Left forelimb (tissue), 1 donor: ENCODE measurements at places on chromosomes 3 and 15.

GRCh38 chr3:139472380-139473010 lies 3.8 kb downstream of the RBP2 start:
- no peak for DNase-seq

DNA sequence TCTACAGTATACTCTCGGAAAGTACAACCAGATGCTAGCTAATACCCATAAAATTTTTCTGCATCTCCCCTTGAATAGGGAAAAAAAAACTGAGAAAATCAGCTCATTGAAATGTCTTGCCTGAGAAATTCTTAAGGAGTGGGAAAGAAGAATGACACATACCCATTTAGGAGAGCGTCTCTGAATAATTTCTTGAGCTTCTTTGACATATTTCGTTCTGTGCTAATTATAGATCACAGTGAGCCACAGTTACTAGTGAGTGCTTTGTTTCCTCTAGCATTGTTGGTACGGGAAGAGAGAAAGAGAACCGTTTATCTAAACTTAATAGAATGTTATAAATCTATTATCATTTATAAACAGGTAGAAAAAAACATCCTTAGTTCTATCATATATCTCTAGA lies 588.4 kb downstream of the UNC13C start:
- DNase-seq, result no peak

GRCh38 chr3:100496711-100497261 lies 4.4 kb downstream of the TMEM45A start:
- no peak for DNase-seq

GRCh38 chr15:56205061-56205876 lies 38.4 kb downstream of the RFX7 start:
- DNase-seq, result no peak

DNA sequence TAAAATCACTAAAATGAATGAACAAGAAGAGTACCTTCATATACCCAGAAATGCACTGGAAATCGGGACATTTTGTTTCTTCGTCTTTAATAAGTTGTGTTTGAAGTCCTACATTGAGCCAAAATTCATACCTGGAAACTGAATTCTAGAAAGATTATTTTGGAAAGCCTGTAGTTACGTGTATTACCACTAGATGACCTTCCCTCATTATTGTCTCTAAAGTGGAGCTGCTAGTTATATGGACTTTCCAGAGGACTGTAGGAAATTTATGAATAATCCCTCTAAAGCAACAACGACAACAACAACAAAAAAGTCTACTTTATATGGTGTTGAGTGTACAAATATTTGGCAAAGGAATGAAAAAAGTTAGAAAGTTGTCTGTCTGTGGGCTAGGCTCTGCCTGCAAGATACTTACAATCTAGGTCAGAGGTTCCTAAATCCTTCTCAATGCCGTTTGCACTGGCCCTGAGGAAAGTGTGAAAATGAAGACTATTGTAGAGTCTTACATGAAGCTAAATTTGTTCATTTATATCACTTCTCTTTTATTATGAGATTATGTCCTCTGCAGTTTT lies 234.8 kb upstream of the NR2E3 start:
- no peak for DNase-seq

- peak; percentile 55 for DNase-seq
These were observed 21.9 kb upstream of the THSD4 start for GRCh38 chr15:71093054-71094024.

- DNase-seq, result no peak
These were observed 22.5 kb downstream of the TBC1D2B start for GRCh38 chr15:78054966-78055365.

GRCh38 chr3:181327349-181327748 lies 337.8 kb upstream of the DNAJC19 start:
- DNase-seq, result no peak

DNA sequence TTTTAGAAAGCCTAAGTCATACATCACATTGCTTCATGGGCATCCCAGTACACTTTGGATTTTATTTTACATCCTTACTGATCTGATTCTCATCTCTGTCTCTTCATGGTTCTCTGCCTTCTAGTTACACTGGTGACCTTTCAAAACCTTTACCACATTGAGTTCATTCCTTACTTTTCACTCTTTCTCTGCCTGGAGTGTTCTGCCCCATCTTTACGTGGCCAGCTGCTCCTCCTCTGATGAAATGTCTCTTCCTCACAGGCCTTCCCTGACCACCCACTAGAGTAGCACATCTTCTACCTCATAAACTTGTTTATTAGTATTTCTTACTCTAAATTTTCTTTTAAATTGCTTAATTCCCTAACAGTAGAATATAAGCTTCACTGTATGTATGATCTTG lies 17.7 kb downstream of the CTNNB1 start:
- no peak for DNase-seq

DNA sequence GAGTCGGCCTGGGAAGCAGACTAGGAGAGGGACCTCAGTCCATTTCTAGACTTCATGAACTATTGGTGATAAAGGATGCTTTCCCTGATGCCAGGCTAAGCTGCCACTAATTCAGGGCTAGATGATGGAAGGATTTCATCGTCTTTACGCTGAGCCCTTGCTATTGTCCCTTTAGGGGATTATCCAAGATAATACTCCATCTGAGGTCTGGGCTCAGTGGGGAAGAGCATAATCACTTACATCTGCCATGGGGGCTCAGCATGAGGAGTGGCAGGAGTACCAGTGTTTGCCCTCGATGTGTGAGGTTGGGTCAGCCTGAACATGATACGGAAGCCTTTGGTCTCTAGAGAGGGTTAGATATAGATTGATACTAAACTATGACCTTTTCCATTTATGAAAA lies 47.3 kb downstream of the PTPRG start:
- DNase-seq, result no peak

GRCh38 chr3:107994181-107994580 lies 96.7 kb downstream of the CD47 start:
- DNase-seq, result no peak

GRCh38 chr15:27714675-27715074 lies 384.4 kb downstream of the OCA2 start:
- DNase-seq, result no peak

GRCh38 chr15:79689030-79689429 lies 207.8 kb downstream of the MTHFS start:
- no peak for DNase-seq

GRCh38 chr3:128491691-128491940 lies 1.4 kb downstream of the GATA2 start:
- peak; percentile 77 for DNase-seq

DNA sequence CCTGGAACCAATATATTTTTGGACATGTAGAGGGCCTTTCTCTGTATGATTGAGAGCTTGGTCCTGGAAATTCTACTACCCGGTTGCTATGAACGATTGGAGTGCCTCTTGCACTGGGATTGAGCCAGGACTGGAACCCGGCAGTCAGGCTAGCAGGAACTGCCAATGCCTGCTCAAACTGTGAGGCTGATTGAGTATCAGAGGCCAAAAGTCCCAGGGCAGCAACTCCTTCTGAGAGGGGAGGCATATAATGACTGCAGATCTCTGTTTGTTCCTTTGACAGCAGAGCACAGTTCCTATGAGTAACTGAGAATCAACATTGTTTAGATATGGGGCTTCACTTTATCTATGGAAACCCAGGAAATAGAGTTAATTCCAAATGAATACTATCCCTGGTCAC lies 12.9 kb downstream of the IQCH start:
- DNase-seq, result no peak

- no peak for DNase-seq
These were observed 21.8 kb downstream of the RARB start for GRCh38 chr3:25449857-25450256.

GRCh38 chr3:48694610-48695392 lies 9.1 kb upstream of the NCKIPSD start:
- no peak for DNase-seq

GRCh38 chr3:188242436-188243123 lies 88.6 kb downstream of the LPP start:
- DNase-seq, result no peak

GRCh38 chr15:29141308-29142128 lies 128.1 kb downstream of the NSMCE3 start:
- peak; percentile 67 for DNase-seq

GRCh38 chr3:28718074-28718849 lies 369.6 kb upstream of the AZI2 start:
- no peak for DNase-seq

DNA sequence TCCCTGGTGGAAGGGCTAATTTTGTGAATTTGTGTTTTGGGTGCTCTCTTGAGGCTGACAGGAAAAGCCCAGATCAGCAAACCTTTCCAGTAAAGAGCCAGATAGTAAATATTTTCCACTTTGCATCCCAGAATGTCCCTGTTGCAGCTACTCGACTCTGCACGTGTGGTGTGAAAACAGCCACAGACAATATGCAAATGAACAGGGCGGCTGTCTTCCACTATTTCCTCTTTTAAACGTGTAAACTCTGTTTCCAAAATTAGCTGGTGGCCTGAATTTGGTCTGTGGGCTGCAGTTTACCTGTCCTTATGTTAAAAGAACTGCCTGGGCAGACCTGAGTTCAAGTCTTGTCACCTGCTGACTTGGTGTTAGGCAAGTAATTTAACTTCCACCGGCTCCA lies 202.7 kb downstream of the EDEM1 start:
- DNase-seq, result no peak

GRCh38 chr3:41701191-41701698 lies 260.7 kb downstream of the ULK4 start:
- DNase-seq, result no peak

DNA sequence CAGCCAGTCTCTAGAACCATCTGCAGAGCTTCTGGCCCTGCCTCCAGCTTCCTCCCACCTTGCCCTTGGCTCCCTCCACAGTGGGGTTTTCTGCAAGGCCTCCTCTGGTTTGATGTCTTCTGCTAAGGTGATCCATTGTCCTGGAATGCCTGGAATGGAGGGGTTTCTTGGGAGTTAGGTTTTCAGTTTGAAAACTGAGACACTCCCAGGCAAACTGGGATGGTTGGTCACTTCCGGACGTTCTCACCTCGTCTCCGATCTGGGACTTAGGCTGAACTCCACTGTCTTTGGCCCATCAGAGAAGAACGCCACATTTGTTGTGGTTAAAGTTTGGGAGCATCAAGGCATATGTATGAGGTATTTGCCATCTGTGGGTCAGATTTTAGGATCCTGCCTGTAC lies 77.4 kb upstream of the KLHL25 start:
- no peak for DNase-seq

GRCh38 chr15:70344666-70345065 lies 246.9 kb upstream of the TLE3 start:
- DNase-seq, result peak; percentile 31

DNA sequence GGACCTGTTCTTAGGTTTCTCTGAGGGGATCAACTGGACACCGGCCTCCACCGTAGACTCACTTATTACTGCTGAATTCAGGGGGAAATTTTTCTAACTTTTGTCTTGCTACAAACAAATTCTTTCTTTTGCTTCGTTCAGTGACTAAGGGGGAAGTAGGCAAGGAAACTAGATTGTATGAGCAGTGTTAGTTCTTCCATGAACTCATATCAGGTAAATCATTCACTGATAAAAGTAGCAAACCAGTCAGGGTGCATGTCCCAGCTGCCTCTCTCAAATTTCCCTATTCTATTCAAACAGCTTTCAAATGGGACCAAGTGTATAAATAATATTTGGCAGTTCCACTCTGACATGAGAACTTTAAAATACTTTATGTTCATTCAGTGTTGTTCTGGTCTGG lies 7.3 kb upstream of the CCDC13 start:
- no peak for DNase-seq

DNA sequence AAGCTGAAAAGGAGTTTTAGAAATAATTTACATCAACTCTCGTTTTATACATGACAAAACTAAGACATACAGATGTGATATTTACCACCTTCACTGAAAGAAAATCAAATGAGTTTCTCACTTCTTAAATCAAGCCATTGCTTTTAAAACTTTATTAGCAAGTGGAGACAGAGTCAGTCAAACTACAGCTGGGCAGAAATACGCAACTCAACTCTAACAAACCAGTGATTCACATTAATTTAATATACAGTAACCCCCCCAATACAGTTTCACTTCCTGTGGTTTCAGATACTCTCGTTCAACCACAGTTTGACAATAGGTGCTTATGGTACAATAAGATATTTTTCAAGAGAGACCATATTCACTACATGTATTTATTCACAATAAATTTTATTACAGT lies 477.1 kb downstream of the MAGI1 start:
- no peak for DNase-seq

- DNase-seq, result no peak
These were observed 1060.2 kb downstream of the NSUN3 start for GRCh38 chr3:95123104-95123503.

DNA sequence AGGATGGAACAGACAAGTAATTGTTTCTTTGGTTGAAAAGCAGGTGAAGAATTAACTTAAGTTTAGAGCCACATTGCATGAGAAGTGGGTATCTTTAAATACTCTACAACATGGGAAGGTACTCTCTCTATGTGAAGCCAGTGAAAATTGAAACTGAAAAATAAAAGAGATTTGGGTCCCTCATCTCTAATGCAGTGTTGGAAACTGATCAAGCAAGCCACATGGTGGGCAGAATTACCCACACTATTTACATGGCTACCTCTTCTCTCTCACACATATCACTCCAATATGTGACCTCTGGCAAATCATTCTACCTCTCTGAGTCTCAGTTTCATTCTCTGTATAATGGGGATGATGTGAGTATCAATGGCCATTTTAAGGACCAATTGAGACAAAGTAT lies 339.0 kb downstream of the IL5RA start:
- DNase-seq, result no peak

DNA sequence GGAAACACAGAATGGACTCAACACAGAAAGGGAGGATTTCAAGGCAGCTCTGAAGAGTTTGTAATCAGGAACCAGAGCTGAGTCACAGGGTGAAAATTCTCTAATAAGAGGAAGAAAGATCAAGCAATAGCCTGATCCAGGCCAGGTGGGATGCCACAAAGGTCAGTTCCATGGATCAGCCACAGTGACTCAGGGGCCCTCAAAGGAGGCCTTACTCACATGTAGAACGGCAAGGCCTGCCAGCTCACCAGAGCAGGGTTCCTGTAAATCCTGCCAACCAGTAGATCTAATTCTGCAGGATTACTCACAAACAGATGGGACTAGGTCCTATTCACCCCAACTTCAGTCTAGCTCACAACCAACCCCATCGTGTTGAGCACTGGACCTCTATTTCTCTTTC lies 78.3 kb upstream of the PPP2R3A start:
- no peak for DNase-seq

- DNase-seq, result no peak
These were observed 55.2 kb downstream of the CNTN3 start for GRCh38 chr3:74559261-74559660.

- DNase-seq, result no peak
These were observed 84.6 kb downstream of the ZBTB20 start for GRCh38 chr3:115062412-115062956.

DNA sequence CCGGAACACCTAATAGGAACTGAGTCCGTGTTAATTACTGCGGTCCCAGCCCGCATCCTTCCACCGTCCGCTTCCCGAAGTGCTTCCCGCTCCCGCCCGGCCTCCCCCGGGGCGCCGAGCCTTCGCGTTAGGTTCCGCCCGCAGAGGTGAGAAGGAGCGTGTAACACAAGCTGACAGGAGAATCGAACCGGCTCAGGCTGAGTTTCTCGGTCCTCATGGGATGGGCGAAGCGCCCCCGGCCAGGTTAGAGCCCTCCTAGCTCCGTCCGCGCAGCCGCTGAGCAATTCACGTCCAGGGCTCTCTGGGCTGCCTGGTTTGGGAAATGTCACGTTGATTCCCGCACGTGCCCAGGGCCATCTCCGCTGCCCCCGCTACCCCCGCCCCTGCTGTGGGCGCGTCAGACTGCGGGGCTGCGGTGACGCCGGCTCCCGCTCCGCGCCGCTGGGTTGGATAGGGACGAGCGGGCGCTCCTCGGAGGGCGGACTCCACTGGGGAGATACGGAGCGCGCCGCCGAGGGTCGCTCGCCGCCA lies 954 bp downstream of the CLDN11 start:
- no peak for DNase-seq
